HT-29 (cell line): ENCODE measurements at places on chromosomes 7 and 10. TPM values are rescaled to one million over a fixed set of nuclear protein-coding genes. Genes with fewer than 3 reads are reported as not detected.

Gene RPEL1
- total RNA-seq = 0.05 and 0.10 TPM in 2 replicates

Gene LRRN3
- total RNA-seq = not detected in 2 replicates

Gene IDI2
- total RNA-seq = not detected in 2 replicates

Gene ICA1
- 15.6 and 22.6 TPM in 2 replicates for total RNA-seq

Gene CDH23
- 0.05 and 0.63 TPM in 2 replicates for total RNA-seq

Gene SGCE
- total RNA-seq = not detected in 2 replicates

Gene MSMB
- total RNA-seq = not detected in 2 replicates

Gene FAM25G
- total RNA-seq = not detected in 2 replicates

- no peak for DNase-seq
Observed at GRCh38 chr10:34766811-34767494, 48.1 kb downstream of the PARD3 start.

DNA sequence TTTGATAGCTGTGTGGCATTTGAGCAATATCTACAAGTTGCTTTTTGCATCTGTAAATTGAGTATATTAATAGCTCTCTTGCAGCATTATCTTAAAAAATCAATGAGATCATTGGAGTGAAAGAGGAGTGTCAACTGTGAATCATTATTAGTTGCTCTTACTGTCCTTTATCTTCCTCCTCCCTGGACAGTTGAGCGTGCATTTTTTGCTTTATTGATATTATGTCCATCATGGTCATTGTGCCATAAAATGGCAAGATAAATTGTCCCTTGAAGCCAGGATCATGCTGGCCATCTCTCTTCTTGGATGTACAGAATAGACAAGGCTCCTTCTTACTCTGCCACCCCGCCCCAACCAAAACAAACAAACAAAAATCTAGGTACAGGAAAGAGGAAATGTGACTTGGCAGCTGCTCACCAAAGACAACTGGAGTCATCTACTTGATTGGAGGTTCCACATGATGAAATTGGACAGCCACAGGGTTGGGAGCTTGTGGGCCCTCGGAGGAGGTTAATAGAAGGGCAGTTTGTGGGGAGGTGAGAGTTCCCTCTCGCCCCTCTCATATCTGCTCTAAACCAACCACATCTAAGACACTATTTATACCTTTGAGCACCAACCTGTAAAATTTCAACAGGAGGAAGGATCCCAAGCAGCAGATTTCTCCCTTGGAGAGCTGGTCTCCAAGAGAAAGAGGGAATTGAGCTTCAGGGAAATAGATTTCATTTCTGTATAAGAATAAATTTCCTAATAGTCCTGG, 252.7 kb downstream of the SKIDA1 start:
- DNase-seq = no peak

- DNase-seq = no peak
Observed at GRCh38 chr7:47181746-47182361, 400.1 kb downstream of the TNS3 start.

- DNase-seq = no peak
Observed at GRCh38 chr10:95698415-95698814, 4.7 kb upstream of the TCTN3 start.

- DNase-seq = no peak
Observed at GRCh38 chr7:120981888-120982615, 6.5 kb upstream of the CPED1 start.

- DNase-seq = no peak
Observed at GRCh38 chr7:133698127-133698526, 429.0 kb upstream of the LRGUK start.

- no peak for DNase-seq
Observed at GRCh38 chr10:45505311-45505710, 131.3 kb downstream of the ALOX5 start.

DNA sequence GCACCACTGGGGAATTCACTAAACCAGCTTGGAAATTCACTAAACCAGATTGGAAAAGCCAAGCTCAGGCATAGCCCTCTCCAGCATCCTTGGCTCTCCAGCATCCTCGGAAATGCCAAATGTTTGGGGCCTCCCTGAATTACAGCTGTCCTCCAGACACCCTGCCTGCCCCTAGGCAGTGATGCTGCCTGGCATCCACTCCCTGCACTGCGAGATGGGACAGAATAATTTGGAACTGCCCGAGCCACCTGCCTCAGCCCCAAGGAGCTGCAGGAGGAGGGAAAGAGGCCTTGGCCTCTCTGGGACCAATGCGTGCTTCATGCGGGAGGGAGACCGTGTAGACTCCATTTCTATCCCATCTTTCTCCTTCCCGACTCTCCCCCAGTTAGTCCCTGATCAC, 64.3 kb downstream of the INSIG1 start:
- DNase-seq = no peak

DNA sequence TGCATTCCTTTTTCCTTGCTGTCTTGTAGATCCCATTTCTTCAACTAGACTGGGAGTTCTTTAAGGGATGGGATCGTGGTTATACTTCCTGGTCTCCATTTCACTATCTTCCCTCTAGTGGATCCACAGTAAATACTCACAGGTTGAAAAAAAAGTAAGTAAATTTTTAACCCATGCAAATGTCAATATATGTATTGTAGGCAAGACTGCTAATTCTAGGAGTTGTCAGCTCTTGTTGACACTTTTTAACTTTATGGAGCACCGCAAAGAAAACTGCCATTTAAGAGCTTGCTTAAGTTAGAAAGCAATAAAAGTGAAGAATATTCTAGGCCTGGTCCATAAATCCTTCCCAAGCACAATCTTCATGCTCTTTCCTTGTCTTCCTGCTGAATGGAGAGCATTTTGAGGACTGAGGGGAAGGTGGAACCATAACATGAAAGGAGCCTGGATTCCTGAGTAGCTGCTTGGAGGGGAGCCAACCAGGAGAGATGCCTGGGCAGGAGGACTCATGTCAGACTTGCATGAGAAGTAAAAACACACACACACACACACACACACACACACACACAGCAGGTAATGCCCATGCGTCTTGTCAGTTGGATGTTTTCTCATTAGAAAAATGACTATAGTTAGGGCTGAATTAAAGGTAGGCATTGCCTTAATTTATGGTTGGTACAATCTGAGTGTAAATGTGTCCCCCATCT, 32.2 kb downstream of the VWA2 start:
- peak; percentile 73 for DNase-seq

- DNase-seq = no peak
Observed at GRCh38 chr7:132541656-132542055, 34.6 kb downstream of the PLXNA4 start.

GRCh38 chr10:29646960-29647461, 12.2 kb upstream of the SVIL start:
- no peak for DNase-seq

- DNase-seq = peak; percentile 87
Observed at GRCh38 chr10:5283305-5284158, 81.2 kb upstream of the UCN3 start.
